ENCODE measurements at places on chromosomes 16 and 17. TPM values are rescaled to one million over a fixed set of nuclear protein-coding genes. Genes with fewer than 3 reads are reported as not detected.

Gene AATK
- polyA plus RNA-seq, result 10.7 TPM

Gene LRRC36
- 0.47 TPM for polyA plus RNA-seq

Gene SAT2
- polyA plus RNA-seq, result 61.7 TPM

Gene PRKCB
- polyA plus RNA-seq, result 1.2 TPM

Gene CCDC40
- polyA plus RNA-seq, result 5.5 TPM

Gene PLA2G10
- 0.47 TPM for polyA plus RNA-seq

Gene SCGB1C2
- not detected for polyA plus RNA-seq

Gene KRT9
- polyA plus RNA-seq, result not detected

Gene ABCC6
- 1.3 TPM for polyA plus RNA-seq

Gene GINS2
- polyA plus RNA-seq, result 7.4 TPM

Gene HLF
- 4.9 TPM for polyA plus RNA-seq

Gene CCDC78
- 1.5 TPM for polyA plus RNA-seq

Gene OR2C1
- 0.16 TPM for polyA plus RNA-seq

Gene HIC1
- polyA plus RNA-seq, result 34.5 TPM

Gene SHCBP1
- polyA plus RNA-seq, result 8.8 TPM

Gene PERCC1
- 0.20 TPM for polyA plus RNA-seq

Gene TMEM238L
- polyA plus RNA-seq, result 0.23 TPM

Gene RIPOR1
- polyA plus RNA-seq, result 46.5 TPM

Gene WSCD1
- polyA plus RNA-seq, result 40.3 TPM

Gene NHLRC4
- 0.99 TPM for polyA plus RNA-seq

Gene MEFV
- polyA plus RNA-seq, result 0.28 TPM

Gene TBX6
- 0.77 TPM for polyA plus RNA-seq

Gene ZNF764
- 6.2 TPM for polyA plus RNA-seq
